ENCODE measurements at places on chromosomes 3 and 15.

GRCh38 chr3:37739579-37740290 lies 121.9 kb upstream of the CTDSPL start:
- DNase-seq, result no peak

DNA sequence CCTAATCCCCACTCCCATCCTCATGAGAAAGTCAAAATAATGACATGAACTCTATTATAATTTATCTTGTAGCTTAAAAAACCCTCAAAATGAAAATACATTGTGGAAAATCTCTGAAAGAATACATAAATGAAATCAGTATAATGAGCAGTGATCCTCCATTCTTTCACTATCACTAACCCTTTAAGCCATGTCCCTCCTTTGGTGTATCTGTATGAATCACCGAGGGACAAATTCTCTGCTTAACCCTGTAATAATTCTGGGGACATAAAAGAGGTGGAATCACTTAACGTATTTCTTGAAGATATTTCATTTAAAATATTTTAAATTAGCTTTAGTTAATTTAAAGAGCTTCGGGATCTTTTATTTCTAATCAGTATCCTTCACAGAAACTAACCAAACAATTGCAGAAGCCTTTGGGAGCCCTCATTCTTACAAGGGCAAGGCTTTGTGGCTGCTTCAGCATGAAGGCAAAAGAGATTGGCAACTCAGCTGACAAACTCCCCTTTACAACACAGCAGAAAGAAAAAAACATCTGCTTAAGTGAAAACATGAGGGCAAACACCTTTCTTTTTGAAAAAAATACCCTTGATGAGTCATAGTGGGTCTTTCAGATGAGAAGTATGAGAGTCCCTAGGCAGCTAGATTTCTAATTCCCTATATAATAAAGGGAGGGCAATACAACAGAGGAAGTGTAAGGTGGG lies 44.0 kb upstream of the ALCAM start:
- DNase-seq, result no peak

- DNase-seq, result no peak
Observed at GRCh38 chr15:77974098-77974414, 103.5 kb downstream of the TBC1D2B start.

DNA sequence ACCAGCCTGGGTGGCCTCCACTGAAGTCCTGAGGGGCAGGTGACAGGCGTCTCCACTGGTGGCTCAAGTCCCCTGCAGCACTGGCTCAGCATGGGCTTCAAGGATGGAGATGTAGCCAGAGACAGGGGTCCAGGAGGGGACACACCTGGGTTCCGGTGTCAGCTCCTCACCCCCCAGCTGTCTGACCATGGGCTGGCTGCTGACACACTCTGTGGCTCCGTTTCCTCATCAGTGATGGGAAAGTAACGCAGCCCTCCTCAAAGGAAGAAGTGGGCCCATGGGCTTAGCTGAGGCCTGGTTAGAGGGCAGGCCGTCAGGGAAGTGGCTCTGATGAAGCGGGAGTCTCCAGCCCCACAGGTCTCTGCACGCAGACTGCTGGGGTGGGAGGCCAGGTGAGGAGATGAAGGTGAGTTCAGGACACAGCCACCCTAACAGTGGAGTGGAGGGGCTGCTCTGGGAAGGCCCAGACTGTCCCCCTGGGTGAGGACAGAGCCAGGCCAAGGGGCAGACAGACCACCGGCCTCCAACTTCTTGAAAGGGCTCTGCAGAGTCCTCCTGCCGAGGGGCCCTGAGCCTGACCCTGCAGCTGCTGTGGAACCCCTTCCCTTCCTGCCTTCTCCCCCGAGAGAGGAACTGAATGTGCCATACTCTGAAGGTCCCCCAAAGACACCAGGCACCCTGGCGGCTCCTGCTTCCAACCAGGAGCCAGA lies 24.0 kb downstream of the PSTPIP1 start:
- DNase-seq, result no peak

DNA sequence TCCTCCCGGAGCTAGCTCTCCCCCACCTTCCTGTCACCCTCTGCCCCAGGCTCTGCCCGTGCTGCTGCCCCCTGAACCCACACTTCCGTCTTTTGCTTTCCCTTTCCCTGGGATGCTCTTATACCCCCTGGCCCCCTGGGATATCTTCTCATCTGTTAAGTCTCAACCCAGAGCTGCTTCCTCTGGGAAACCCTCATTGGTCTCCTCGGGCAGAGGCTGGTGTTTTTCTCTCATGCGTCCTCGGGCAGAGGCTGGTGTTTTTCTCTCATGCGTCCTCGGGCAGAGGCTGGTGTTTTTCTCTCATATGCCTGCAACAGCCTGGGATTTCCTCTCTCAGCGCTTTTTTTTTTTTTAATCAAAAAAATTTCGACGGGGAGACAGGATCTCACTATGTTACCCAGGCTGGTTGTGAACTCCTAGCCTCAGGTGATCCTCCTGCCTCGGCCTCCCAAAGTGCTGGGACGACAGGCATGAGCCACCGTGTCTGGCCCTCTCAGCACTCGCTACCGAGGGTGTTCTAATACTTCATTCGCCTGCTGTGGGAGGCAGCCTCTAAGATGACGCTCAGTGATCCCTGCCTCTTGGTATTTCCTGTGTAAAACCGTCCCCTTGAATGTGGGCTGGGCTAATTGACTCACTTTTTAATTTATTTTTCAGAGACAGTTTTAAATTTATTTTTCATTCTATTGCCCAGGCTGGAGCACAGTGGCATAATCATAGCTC lies 62.7 kb upstream of the TFRC start:
- DNase-seq, result no peak
